ENCODE measurements at places on chromosomes 12 and 14. TPM values are rescaled to one million over a fixed set of nuclear protein-coding genes. Genes with fewer than 3 reads are reported as not detected.

GRCh38 chr12:92065018-92065499 is 80.6 kb downstream of the BTG1 start:
- H3K27ac ChIP-seq = peak overlapping the region; percentile 62
- no peaks in the 10 kb centered on the region for H3K27me3 ChIP-seq
- H3K4me3 ChIP-seq = peak overlapping the region; percentile 0
- no peak for DNase-seq
- no peaks in the 10 kb centered on the region for H3K36me3 ChIP-seq

- no peak overlapping the region for H3K27ac ChIP-seq
- H3K4me1 ChIP-seq = no peaks in the 10 kb centered on the region
- no peak for DNase-seq
- no peaks in the 10 kb centered on the region for H3K36me3 ChIP-seq
- H3K27me3 ChIP-seq = no peaks in the 10 kb centered on the region
Observed at GRCh38 chr14:42715316-42715715, 1108.6 kb downstream of the LRFN5 start.

DNA sequence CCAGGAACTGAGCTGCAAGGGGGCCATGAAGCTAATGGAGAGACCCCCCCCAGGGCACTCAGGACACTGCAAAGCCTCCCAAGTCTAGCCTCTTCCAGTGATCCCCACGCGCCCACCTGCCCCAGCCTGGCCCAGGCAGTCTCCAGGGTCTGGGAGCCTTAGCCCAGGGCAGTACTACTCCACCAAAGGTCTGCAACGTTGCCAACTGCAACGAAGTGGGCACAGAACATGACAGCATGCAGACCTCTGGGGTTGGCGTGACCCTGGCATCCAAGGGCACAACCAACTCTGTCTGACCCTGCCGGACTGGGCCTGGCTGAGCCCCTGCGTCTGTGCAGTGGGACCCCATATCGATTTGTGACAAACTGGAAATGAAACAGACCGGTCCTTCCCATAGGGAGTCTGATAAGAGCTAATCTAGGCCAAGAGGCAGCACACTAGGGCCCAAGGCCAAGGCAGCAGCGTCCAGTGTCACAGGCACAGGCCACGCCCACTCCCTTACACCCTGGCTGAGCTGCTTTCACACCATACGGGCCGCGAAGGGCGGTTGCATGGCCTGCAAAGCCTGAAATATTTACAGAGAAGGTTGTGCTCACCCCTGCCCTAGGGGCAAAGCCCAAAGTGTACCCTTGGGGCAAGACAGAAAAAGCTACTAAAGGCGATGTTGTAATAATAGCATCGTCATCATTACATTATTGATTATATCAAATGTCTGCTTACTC is 76.7 kb downstream of the NCOR2 start:
- no peaks in the 10 kb centered on the region for H3K27me3 ChIP-seq
- DNase-seq = no peak
- H3K4me1 ChIP-seq = peaks cover 49% of the 10 kb centered on the region
- H3K4me3 ChIP-seq = no peak overlapping the region

DNA sequence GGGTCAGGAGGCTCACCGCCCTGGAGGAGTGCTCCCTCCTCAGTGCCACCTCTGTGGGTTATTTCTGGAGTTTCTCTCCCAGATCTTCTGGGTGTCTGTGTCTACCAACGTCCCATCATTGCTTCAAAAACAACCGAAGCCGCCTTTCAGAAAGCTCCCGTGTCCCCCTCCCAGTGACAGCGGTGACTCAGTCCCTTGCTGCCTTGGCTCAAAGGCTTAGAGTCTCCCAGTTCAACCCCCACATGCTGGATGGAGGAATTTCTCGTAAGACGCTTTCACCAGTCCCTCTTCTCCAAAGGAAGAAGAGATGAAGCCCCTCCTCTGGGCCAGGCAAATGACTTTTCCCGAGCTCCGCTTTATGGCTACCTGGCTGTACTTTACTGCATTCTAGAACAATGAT is 146.6 kb downstream of the RBM19 start:
- DNase-seq = no peak
- no peak overlapping the region for H3K4me3 ChIP-seq
- peaks cover 36% of the 10 kb centered on the region for H3K36me3 ChIP-seq
- peaks cover 27% of the 10 kb centered on the region for H3K4me1 ChIP-seq

- H3K27ac ChIP-seq = no peak overlapping the region
- H3K36me3 ChIP-seq = no peaks in the 10 kb centered on the region
- H3K27me3 ChIP-seq = no peaks in the 10 kb centered on the region
- peaks cover 3% of the 10 kb centered on the region for H3K4me1 ChIP-seq
- H3K4me3 ChIP-seq = no peak overlapping the region
Observed at GRCh38 chr12:29795715-29796114, 12.0 kb upstream of the TMTC1 start.

GRCh38 chr14:58368956-58369355 is 26.8 kb upstream of the TOMM20L start:
- no peak overlapping the region for H3K4me3 ChIP-seq
- DNase-seq = no peak
- H3K27ac ChIP-seq = no peak overlapping the region
- peaks cover 12% of the 10 kb centered on the region for H3K36me3 ChIP-seq
- H3K4me1 ChIP-seq = no peaks in the 10 kb centered on the region

GRCh38 chr12:93148412-93148811 is 219.3 kb upstream of the EEA1 start:
- no peak for DNase-seq
- no peak overlapping the region for H3K27ac ChIP-seq
- no peak overlapping the region for H3K4me3 ChIP-seq
- no peaks in the 10 kb centered on the region for H3K36me3 ChIP-seq

- no peaks in the 10 kb centered on the region for H3K36me3 ChIP-seq
- peak; percentile 82 for DNase-seq
- H3K27ac ChIP-seq = no peak overlapping the region
Observed at GRCh38 chr14:89503431-89503996, 86.5 kb upstream of the FOXN3 start.

HCAR2 gene
- 0.44 TPM for total RNA-seq

IL22 gene
- not detected for total RNA-seq

MSI1 gene
- 10.7 TPM for total RNA-seq

Data from spinal cord (tissue), 10 donors.